ENCODE measurements at places on chromosomes 2 and 18. TPM values are rescaled to one million over a fixed set of nuclear protein-coding genes. Genes with fewer than 3 reads are reported as not detected.

DNA sequence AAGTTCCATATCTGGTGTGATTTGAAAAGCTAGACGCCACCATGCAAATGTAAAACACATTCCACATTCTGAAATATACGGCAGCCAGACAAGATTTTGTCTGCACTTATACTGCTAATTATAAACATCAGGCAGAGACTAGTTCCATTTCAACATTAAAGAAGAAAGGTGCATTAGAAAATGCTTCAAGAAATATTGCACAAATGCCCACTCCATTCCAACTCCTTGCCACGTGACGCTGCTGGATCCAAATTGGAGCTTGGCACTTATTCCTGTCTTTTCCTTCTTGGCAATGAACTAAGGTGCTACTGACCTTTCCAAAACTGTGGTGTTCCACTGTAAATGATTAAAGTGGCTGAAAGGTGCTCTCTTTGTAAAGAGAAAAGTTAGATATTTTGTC lies 6.3 kb downstream of the COL6A3 start:
- no peak overlapping the region for H3K4me3 ChIP-seq
- H3K36me3 ChIP-seq = no peaks in the 10 kb centered on the region
- H3K27me3 ChIP-seq = no peaks in the 10 kb centered on the region

GRCh38 chr2:169741-170140 lies 94.1 kb downstream of the SH3YL1 start:
- H3K27me3 ChIP-seq = no peaks in the 10 kb centered on the region
- H3K4me1 ChIP-seq = no peaks in the 10 kb centered on the region
- DNase-seq = no peak
- H3K36me3 ChIP-seq = no peaks in the 10 kb centered on the region
- no peak overlapping the region for H3K27ac ChIP-seq

Gene IL1R1
- 17.3 TPM for total RNA-seq

Gene TMEM178A
- not detected for total RNA-seq

Gene NDUFS1
- total RNA-seq = 89.0 TPM

DNA sequence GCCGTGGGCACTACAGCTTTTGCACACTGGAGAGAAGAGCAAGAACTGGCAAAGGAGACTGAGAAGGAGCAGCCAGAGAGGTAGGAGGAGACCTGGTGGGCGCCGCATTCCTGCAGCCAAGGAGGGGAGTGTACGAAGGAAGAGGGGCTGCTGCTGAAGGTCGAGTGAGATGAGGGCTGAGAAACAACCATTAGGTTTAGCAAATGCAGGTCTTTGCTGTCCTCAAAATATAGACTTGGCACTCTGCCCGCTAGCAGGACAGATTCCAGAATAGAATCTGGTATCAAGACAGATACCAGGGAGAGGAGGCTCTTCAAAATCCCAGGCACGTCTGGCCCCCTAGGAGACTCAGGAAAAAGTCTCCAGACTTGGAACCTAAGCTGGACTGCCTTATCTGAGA lies 83.0 kb downstream of the TGOLN2 start:
- peaks cover 21% of the 10 kb centered on the region for H3K4me1 ChIP-seq
- H3K27me3 ChIP-seq = no peaks in the 10 kb centered on the region
- H3K36me3 ChIP-seq = no peaks in the 10 kb centered on the region
- DNase-seq = no peak
- H3K4me3 ChIP-seq = no peak overlapping the region
- no peak overlapping the region for H3K27ac ChIP-seq

DNA sequence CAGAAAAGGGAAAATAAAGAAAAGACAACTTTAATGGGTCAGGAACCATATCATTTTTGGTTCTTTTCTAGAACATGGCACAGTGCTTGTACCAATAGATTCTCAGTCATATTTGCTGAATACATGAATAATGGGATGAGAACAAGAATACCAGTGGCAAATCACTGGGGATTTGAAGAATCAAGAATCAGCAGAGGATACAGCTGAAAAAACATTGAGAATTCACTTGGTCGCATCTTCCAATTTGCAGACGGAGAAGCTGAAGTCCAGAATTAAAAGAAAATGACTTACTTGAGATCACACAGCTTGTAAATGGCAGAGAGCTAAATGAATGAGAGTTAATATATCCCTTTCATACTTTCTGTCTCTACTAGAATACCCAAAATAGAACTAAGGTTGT lies 362.2 kb downstream of the RAD51AP2 start:
- no peak overlapping the region for H3K27ac ChIP-seq
- H3K4me3 ChIP-seq = no peak overlapping the region
- H3K4me1 ChIP-seq = no peaks in the 10 kb centered on the region
- no peaks in the 10 kb centered on the region for H3K27me3 ChIP-seq
- DNase-seq = no peak

Measured in esophagus squamous epithelium (tissue), 5 donors.